ENCODE measurements at places on chromosomes 3 and 15.

DNA sequence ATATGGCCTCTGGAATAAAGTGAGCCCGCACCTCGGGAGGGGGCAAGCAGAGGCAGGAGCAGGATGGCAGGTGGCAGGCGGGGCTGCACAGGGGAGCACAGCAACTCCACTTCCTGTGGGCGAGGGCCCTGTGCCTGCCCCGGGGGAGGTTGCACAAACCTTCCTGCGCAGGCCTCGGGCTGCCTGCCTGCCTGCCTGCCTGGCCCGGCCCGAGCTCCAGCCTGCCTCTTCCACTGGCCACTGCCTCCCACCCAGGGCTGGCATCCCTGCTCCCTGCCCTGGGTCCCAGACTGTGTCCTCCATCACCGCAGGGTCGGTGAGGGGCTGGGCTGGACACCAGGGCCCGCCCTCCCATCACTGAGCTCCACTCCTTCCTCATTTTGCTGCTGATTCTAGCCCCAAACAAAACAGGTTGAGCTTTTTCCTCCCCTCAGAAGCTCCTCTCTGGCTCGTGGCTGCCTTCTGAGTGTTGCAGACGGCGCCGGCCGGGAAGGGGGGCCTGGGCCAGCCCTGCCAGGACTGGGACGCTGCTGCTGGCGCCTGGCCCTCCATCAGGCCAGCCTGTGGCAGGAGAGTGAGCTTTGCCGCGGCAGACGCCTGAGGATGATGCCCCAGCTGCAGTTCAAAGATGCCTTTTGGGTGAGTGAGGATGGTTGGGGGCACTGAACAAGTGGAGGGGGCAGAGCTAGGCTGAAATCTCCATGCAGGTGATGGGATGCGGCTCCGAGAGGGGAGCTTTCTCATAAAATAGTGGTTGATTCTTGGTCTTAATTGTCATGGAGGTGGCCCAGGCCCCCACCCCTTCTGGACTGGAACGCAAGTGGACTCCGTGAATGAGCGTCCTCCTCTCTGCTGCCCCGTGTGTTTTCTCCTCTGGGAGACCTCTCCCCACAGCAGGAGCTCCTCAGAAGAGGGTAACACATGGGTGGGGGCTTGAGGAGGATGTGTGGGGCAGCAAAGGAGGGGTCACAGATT is at the start of gene PSTPIP1:
Gene PSTPIP1 (plus strand): TSS at position 156 of the 975 bp plus-strand sequence. CDS start 448 bp downstream, at position 604.
- DNase-seq, result no peak

- DNase-seq, result no peak
Observed at GRCh38 chr15:33382491-33382890, 71.7 kb downstream of the RYR3 start.

DNA sequence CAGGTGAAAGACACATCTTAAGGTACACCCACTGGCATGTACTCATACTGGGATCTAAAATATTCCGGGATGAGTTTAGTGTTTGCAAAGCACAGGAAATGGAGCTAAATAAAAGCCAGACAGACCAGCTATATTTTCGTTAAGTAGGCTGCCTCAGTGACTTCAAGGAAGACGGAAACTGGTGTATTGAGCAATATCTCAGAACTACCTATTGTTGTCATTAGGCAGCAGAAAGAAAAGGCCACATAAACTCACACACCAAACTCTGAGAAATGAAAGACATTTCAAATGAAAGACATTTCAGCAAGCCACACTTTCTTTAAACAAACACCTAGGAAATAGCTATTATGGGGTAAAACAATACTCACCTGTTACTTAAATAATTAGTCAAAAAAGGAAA is 761.7 kb upstream of the SEMA6D start:
- DNase-seq, result no peak

GRCh38 chr3:151290673-151291072 is 12.3 kb upstream of the P2RY14 start:
- DNase-seq, result no peak

DNA sequence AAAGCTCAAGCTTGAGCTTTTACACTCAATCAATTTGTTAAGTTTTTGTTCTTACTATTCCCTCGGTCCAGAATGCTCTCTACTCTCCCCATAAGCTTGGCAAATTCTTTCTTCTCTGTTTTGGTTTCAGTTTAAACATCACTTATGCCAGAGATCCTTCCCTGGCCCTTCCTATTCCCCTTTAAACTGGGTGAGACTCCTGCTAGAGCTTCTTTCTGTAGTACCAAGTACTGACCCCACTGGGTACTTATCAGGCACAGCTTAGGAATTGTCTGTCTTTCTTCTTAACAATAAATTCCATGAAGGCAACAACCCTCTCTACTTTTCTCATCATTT is 76.7 kb upstream of the PHLDB2 start:
- DNase-seq, result no peak

GRCh38 chr3:12438318-12438717 is 46.0 kb upstream of the TSEN2 start:
- DNase-seq, result no peak

GRCh38 chr3:160132226-160132625 is 93.0 kb upstream of the C3orf80 start:
- no peak for DNase-seq

Data from activated naive CD4-positive, alpha-beta T cell (primary cell).